ENCODE measurements at places on chromosomes 3 and 15.

DNA sequence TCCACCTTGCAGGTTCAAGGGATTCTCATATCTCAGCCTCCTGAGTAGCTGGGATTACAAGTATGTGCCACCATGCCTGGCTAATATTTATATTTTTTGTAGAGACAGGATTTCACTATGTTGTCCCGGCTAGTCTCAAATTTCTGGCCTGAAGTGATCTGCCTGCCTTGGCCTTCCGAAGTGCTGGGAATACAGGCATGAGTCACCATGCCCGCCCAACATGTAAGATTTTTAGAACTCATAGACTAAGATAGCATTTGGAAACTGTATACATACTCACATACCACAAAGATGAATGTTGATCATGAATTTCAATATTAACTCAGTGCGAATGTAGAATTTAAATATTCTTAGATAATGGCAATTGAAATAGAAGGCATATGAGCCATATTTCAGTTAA is 718.9 kb downstream of the NLGN1 start:
- DNase-seq, result no peak

DNA sequence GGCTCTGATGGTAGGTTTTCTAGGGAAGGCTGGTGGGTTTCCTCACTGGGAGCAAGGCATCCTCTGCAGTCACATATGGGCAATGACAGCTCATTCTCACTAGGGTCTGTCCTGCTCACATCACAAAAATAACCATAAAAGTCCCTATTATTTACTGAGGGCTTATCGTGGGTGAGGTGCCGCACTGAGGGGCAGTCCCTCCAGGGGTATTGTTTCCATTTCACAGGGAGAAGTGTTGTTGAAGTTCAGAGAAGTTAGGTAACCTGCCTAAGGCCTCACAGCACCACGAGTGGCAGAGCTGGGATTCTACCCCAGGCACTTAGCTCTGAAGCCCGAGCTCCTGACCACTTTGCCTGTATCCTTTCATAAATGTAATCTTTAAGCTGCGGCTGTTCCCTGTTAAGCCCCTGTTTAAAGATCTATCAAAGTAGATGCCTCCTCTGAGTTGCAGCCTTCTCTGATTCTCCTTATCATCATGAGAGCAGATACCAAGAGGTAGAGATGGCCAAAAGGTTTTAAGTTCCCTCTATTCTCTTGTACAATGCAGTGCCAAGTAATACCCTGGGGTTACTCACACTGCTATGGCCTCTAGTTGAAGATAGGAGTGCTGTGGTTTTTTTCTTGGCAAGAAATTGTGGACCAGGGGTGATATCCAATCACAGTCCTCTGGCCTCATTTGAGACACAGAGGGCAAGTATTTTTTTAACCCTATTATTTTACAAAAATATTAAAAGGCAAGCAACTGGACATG is 107.0 kb downstream of the RPLP1 start:
- DNase-seq, result no peak

DNA sequence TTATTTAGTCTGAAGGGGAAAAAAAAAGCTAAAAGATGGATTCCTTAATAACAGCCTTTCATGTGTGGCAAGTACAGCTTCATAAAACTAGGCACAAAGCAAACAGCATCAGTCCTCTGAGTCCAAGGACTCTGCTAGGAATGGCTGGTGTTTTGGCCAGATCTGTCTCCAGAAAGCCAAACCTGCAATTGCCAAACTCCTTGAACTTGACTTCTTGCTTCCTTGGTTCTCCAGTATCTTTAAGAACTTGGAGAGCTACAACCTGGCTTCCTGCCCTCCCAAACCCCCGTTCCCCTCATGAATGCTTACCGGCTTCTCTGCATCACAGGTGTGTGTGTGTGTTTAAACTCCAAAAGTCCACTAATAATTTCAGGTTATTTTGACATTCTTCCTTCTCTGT is 1.6 kb upstream of the PLOD2 start:
- DNase-seq, result no peak

GRCh38 chr3:129768728-129769127 is 124.8 kb downstream of the TMCC1 start:
- no peak for DNase-seq

DNA sequence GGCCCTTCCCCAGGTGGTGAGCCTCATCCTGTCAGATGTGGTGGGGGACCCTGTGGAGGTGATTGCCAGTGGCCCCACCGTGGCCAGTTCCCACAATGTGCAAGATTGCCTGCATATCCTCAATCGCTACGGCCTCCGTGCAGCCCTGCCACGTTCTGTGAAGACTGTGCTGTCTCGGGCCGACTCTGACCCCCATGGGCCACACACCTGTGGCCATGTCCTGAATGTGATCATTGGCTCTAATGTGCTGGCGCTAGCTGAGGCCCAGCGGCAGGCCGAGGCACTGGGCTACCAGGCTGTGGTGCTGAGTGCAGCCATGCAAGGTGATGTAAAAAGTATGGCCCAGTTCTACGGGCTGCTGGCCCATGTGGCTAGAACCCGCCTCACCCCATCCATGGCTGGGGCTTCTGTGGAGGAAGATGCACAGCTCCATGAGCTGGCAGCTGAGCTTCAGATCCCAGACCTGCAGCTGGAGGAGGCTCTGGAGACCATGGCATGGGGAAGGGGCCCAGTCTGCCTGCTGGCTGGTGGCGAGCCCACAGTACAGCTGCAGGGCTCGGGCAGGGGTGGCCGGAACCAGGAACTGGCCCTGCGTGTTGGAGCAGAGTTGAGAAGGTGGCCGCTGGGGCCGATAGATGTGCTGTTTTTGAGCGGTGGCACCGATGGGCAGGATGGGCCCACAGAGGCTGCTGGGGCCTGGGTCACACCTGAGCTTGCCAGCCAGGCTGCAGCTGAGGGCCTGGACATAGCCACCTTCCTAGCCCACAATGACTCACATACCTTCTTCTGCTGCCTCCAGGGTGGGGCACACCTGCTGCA is 4.8 kb downstream of the GLYCTK start:
- no peak for DNase-seq

GRCh38 chr3:13700362-13700761 is 151.4 kb downstream of the FBLN2 start:
- no peak for DNase-seq

- no peak for DNase-seq
These were observed 73.7 kb downstream of the ARHGEF26 start for GRCh38 chr3:154194877-154195276.

- DNase-seq, result no peak
These were observed 17.8 kb downstream of the SMAD3 start for GRCh38 chr15:67083135-67083762.

DNA sequence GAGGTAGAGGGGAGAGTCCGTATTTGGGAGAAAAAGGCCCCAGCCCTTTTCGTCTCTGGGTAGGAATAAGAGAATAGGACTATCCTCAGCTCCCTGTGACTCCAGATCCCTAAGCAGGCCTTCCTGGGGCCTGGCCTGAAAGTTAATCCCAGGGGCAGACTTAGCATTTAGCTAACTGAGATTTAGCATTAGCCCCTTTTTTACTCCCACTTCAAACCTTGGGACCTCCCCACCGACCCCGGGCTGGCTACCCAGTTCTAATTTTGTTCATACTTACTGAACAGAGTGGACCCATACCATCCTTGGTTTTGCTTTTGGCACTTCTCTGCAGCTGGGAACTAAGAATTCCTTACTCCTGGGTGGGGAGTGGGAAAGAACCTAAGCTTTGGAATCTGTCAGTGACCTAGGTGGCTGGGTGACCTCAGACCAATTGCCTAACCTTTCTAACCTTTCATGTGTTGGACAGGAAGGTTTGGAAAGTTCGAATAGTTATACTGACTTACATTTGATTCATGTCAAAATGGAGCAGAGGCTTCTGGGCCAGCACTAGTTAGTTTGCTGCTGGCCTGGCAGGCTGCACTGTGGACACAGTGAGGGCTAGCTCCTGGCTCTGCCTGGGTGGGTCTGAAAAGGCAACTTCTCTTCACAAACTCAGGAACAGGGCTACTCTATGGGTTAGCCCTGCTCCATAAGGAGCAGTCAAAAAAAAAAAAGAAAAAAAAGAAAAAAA is 11.6 kb downstream of the TTC21A start:
- DNase-seq, result no peak

DNA sequence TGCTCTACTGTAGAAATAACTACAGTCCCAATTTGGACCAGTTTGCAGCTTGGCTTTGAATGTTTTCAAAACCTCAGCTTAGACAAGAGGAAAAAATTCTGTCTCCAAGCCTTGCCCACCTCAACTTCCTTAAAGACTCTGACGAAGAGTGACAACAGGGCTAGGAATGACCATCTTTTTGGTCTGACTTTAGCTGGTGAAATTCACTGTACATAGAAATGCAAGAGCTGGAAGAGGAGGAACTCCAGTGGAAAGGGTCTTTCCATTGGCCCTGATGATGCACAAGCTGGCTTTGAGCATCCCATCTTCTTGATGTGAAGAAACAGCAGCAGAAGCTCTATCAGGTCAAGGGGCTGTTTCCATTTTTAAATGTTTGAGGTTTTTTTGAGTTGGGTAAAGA is 22.7 kb upstream of the SH3BP5 start:
- no peak for DNase-seq

GRCh38 chr15:88647351-88648105 is 8.7 kb downstream of the ISG20 start:
- DNase-seq, result no peak

DNA sequence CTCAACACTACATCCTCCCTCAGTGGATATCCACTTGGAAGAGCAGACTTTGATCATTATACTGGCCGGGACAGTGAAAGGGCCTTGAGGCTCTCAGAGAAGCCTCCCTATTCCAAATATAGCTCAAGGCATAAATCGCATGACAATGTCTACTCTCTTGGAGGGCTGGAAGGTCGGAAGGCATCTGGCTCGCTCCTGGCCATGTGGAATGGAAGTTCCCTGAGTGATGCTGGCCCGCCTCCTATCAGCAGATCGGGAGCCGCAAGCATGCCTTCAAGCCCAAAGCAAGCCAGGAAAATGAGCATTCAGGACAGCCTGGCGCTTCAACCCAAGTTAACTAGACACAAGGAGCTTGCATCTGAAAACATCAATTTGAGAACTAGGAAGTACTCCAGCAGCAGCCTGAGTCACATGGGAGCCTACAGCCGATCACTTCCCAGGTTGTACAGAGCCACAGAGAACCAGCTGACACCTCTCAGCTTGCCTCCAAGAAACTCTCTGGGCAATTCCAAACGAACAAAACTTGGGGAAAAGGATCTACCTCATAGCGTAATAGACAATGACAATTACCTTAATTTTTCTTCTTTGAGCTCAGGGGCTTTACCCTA is 25.4 kb downstream of the PHLDB2 start:
- no peak for DNase-seq

DNA sequence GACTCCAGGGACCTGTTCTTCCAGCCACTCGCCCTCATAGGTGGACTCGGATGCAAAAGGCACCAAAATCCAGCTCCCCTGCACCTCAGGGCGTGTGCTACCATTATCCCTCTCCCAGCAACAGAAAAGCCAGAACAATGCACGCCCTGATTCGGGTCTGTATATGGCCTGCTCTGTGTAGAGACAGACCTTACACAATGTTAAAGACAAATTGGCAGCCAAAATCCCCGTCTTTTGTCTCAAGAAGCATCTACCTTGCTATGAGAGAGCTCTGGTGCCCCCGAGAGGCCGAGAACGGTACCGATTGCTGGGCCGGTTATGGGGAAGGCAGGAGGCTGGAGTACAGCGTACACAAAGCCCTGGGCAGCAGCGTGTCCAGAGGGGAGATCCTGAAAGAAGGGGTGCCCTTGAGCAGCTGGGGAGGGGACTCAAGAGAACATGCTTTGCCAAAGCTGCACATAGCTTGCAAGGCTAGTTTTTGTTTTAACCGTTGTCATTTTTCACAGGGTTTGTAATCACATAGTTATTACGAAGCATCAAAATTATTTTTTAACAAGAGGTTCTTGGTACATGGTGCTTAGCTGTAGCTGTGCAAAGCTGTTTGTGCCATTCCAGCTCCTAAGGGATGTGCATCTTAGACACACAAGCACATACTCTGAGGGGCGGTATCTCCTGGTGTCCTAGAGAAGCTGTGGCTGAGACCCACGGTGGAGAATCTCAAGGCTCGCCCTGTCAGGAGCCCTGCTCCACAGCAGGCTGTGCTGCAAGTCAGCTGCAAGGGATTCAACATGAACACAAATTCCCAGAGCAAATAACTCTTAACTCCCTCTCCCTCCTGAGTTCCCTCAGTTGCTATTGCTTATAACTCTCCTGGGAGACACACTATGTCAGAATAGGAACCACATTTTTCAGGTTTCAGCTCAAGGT is 461.5 kb upstream of the PPP2R3A start:
- peak; percentile 43 for DNase-seq

GRCh38 chr3:146052791-146053310 is 108.1 kb downstream of the PLOD2 start:
- no peak for DNase-seq

GRCh38 chr3:143224716-143225115 is 105.1 kb downstream of the CHST2 start:
- no peak for DNase-seq

DNA sequence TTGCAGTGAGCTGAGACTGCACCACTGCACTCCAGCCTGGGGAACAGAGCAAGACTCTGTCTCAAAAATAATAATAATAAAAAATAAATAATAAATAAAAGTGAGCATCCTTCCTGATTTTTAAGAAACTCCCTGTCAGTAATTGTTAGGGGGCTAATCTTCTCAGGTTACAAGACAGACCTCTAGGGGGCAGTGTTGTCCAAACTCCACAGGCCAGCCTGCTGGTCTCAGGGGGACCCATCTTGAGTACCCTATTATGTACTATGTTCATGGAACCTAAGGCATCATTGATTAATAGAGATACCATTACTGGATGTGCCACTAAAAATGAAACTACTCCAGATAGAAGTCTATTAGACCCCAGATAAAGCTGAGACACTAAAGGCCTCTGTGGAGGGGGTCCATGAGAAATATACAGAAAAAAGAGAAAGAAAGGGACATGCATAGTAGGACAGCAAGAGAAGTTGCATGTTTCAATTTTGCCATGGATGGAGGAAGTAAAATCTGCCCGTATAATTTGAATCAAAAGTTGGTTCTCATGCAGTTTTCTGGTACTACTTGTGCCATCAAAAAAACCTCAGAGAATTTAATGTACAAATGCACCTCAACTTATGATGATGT is 85.5 kb upstream of the CDV3 start:
- DNase-seq, result no peak

DNA sequence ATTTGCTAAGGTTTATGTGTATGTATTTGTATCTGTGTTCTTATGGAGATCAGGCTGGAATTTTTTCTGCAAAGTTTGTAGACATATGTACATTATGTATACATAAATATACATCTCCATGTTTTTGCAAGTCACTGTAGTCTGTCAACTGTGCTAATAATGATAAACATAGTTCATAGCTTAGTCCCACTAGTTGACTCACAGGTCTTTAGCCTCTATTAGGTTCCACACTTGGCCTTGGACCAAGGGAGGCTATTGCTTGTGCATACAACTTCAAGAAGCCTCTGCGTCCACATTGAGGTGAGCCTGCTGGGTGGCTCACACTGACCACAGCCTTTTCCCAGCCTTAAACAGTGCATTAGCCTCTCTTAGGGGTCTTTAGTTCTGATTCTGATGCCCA is 243.8 kb upstream of the PEX5L start:
- no peak for DNase-seq

DNA sequence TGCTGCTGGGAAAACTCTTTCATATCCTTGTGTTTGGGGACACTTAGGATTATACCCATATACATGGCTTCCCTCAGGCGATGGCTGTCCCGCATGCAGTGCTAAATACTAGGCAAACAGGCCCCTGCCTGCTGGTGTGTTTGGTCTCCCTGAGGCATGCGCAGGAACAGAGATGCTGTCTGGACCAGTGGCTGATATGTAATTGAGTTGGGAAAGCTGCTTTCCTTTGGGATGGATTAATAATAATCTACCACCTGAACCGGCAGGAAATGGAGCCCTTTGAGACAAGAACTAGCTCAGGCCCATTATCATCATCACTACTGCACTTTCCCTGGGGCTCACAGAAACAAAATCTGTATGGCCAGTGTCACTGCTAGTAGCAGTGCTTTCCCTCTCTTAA is 18.0 kb downstream of the ZDHHC3 start:
- DNase-seq, result no peak

GRCh38 chr3:60514866-60515265 is 736.4 kb downstream of the FHIT start:
- no peak for DNase-seq

Data from left renal cortex interstitium (tissue), 4 donors.